Muscle of back (tissue), 13 donors: ENCODE measurements at places on chromosomes 13 and 19. TPM values are rescaled to one million over a fixed set of nuclear protein-coding genes. Genes with fewer than 3 reads are reported as not detected.

DNA sequence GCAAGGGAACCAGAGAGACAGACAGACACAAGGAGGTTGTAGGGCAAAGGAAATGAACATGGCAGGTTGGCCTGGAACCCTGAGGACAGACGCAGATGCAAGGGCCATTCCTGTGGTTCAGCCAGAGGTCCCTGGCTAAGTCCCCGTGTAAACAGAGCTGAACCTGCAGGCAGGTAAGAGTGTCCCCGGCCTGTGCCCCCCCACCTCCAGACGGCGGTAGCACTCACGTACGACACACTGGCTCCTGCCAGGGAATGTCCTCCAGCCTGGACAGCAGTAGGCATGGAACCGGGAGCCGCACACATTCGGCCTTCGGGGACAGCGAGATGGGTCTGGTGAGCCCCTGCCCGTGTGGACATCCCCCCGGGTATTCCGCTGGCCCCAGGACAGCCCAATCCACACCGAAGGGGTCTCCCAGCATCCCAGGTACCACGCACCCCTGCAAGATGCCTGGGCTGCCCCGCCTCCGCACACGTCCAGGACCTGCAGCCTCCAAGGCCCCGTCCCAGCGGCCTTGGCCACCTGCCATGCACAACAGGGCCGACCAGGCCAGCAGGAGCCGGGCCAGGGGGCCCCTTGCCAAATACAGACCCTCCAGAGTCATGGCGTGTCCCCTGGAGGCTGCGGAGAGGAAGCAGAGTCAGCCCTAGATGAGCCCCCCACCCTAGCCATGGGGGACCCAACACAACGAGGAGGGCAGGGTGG lies 2.4 kb downstream of the FBN3 start:
- DNase-seq = no peak

DNA sequence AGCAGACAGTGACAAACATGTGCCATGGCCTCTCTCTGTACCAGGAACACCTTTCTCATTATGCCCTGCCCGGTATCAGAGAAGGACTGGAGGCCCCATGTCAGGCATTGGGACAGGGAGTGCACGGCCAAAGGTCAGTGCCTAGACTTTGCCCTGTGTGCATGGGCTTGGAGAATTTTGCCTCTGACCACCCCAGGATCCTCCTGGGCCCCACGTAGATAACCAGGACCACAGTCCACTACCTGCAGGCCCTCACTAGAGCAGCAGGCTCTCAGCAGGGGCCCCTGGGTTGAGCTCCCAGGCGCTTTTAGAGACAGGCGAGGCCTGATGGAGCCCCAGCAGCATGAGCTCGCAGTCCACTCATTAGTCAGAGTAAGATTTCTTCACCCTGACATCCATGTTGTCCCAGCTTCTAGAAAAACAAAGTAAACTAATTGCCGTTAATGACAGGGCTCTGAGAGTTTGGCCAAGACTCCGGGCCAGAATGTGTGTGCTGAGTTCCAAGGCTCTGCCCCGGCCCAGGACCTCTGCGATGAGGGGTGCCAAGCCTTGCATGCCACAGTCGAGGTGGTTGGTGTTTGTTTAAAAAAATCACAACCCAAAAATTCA lies 42.7 kb downstream of the CAPN12 start:
- no peak for DNase-seq

Gene APOE
- 46.5 TPM for polyA plus RNA-seq

Gene LIM2
- polyA plus RNA-seq = not detected

DNA sequence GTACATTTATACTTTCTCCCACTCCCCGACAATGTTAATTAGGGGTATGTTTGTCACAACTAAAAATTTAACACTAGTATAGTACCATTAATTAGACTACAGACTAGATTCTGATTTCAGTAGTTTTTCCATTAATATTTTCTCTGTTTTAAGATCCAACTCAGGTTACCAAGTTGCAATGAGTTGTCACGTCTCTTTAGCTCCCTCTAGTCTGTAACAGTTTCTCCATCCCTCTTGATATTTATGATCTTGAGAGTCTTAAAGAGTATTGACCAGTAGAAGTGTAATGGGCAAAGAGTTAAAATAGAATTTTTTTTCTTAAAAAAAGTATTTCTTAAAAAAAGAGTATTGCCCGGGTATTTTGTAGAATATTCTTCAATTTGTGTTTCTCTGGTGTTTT lies 598.1 kb downstream of the TBC1D4 start:
- no peak for DNase-seq

DNA sequence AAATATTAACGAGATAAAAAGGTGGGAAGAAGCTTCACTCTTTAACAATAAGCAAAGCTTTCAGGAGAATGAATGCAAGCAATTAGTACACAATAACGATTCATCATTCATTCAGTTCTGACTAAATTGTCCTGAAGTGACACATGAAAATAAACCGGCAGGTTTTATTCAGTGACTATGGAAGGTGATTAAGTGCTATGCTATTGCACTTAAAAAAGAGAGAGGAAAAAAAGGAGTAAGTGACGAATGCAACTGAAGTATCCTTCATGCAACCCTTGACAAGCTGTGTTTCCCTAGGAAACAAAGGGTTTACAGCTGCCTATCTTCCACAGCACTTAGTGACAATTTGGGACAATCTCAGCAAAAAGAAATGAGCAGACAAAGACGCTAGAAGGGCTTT lies 1.4 kb downstream of the LIG4 start:
- DNase-seq = no peak

- no peak for DNase-seq
Observed at GRCh38 chr19:54434112-54434872, 14.7 kb upstream of the LENG8 start.

DNA sequence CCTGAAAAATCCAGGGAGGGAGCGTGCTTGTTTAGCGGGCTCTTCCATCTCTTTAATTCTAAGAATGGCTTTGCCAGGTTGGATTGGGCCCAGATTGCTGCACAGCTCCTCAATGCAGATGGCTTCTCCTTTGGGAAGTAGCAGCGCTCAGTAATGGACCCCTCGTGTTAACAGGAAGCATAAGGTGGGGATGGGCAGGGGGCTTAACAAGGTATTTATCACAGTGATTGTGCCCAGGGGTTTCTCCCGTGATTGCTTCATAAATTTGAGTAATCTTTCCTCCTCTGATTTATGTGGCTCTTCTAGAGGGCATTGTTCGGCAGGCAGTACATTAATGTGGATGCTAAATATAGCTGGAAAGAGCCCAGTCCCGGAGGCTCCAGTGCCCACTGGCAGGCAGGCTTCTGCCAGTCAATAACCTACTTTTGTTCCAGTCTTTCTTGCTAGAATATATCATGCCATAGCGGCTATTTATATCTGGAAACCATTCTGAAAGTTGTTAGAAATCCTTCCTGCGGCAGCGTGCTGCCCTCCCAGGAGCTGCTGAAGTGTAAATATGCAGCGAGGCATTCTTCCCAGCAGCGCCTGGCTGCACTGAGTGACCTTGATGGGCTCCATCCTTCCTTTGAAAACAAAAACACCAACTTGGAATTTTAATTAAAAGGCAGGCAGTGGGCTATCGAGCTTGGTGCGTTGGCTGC lies 65.0 kb downstream of the FGF9 start:
- DNase-seq = peak; percentile 9

DNA sequence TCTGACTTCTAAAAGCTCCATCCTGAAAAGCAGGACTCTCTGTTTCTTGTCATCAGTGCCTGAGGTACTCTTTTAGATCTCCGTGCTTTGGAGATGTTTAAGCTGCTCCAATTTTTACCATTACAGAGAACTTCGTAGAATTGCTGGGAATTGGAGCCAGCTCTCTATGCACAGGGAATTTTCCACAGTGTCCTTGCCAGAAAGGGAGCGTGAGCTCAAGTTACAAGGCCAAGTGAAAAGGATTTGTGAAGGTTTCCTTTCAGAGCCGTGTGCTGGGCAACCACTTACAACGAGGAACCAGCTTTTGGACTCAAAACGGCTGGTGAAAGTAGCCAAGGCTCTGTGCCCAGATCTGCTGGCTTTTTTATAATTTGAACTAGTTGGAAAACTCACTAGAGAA lies 82.6 kb downstream of the NUFIP1 start:
- peak; percentile 94 for DNase-seq

DNA sequence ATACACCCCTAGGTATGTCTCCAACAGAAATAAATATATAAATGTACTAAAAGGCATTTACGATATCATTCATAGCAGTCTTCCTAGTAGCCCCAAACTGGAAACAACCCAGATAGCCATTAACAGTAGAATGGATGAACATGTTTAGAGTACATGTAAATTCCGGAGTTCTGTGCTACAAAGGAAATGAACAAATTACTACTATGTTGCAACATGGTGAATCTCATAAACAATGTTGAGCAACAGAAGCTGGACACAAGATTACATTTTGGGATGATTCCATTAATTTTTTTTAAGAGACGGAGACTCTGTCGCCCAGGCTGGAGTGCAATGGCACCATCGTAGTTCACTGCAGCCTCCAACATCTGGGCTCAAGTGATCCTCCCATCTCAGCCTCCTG lies 5.9 kb upstream of the SLC7A10 start:
- no peak for DNase-seq

- no peak for DNase-seq
Observed at GRCh38 chr19:15223649-15224361, 8.4 kb downstream of the EPHX3 start.

GRCh38 chr19:6739390-6739882 lies at the start of gene TRIP10:
TSS of gene TRIP10 (plus strand) at chr19:6739680. CDS start at chr19:6739762, 82 bp downstream.
- peak; percentile 93 for DNase-seq

DNA sequence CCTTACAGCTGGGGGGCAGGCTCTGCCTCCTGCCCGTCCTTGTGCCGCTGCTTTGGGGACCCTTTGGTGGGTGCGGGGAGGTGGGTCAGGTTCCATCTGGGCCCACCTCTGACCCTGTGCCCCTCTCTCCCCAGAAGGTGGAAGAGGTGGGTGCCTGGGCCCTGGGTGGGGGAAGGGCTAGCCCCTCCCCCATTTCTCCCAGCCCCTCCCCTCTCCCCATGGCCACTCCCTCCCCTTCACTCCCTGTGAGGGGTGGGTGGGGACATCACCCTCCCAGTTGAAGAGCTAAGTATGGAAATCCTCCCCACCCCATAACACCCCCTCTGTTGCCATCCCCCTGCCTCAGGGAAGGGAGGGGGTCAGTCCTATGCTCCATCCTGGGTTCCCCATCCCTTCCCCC lies 14.2 kb downstream of the ARHGEF1 start:
- no peak for DNase-seq

DNA sequence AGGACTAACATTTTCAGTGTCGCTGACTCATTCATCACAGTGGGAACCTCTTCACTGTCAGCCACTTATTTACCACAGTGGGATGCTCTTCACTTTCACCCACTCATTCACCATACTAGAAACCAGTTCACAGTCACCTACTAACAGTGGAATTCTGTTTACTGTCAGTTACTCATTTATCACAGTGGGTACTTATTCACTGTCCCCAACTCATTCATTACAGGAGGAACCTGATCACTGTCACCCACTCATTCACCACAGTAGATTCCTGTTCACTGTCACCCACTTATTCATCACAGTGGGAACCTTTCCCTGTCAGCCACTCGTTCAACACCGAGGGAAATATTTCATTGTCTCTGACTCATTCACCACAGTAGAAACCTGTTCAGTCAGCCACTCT lies 10.1 kb upstream of the ZNF85 start:
- no peak for DNase-seq

DNA sequence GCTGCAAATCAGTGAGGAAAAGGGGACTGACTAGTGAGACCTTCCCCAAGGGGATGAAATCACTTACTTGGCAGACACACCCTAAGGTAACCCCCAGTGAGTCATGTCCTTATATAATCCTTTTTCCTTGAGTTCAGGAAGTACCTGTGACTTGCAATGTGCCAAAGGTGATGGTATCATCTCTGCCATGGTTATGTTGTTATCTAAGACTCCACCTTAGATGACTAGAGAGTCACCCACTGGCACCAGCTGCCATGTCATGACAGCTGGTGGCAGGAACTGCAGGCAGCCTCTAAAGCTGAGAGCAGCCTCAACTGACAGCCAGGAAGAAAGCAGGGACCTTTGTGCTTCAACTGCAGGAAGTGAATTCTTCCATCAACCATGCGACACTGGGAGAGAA lies 12.5 kb downstream of the PBX4 start:
- DNase-seq = no peak

DNA sequence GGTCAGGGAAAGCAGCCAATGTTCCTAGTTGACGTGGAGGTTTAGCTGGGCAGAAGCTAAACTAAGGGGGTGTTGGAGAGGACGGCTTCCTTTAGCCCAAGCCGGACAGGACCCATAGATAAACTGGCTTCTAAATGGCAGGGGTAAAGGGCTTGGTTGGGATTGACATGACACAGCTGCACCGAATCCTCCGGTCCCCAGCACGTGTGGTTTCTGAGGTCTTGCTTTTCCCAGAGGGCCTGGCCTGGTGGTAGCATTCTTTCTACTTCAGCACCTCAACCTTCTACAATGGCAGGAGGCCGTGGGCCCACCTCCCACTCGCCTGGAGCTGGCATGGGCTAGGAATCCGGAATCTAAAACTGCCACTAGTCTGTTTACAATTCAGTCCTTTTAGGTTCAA lies 163.0 kb downstream of the FGF9 start:
- no peak for DNase-seq

GRCh38 chr13:53238261-53238660 lies 209.6 kb downstream of the OLFM4 start:
- DNase-seq = no peak

Gene GMIP
- 1.9 TPM for polyA plus RNA-seq

GRCh38 chr13:25266706-25267105 lies 20.6 kb downstream of the MTMR6 start:
- DNase-seq = no peak

Gene GADD45B
- 34.0 TPM for polyA plus RNA-seq

DNA sequence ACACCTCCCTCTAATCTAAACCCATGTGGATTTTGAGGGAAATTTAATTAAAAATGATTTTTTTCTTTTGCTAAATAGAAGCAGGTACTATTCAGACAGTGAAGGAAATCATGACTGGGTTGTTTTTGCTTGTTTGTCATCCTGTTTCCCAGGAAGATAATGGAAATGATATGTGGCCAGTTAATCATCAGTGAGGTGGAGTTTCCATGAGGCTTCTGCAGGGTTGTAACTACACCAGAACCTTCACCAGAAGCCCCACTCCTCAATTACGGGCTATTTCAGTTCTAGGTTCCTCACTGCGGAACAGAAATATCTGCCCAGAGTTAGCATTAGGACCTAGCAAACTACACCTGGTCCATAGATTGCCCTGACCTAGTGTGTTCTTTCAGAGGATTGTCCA lies 394.0 kb downstream of the DLEU7 start:
- no peak for DNase-seq

- no peak for DNase-seq
Observed at GRCh38 chr13:78491978-78492377, 111.4 kb downstream of the POU4F1 start.

- DNase-seq = peak; percentile 92
Observed at GRCh38 chr13:106533101-106533942, 2.1 kb downstream of the EFNB2 start.

Gene PPP1R37
- polyA plus RNA-seq = 15.8 TPM

GRCh38 chr13:35210261-35210660 lies 266.2 kb downstream of the MAB21L1 start:
- DNase-seq = peak; percentile 2
